ENCODE measurements at places on chromosomes 7 and 10.

DNA sequence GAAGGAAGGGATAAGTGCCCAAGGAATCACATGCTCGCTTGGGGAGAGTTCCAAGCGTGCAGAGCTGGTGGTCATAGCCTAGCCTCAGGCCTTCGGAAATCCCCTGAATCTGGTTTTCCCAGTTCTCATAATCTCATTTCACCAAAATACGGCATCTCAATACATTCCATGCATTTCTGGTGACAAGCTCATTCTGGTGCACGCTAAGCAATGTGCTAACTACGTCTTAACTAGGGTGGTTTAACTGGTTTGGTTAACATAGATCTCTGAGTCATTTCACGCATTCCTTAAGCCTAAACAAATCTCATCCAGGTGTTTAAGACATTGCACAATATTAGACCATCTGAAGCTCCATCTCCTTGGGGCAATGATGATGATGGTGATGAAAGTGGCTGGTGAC lies 72.9 kb upstream of the STEAP1B start:
- no peak for DNase-seq

DNA sequence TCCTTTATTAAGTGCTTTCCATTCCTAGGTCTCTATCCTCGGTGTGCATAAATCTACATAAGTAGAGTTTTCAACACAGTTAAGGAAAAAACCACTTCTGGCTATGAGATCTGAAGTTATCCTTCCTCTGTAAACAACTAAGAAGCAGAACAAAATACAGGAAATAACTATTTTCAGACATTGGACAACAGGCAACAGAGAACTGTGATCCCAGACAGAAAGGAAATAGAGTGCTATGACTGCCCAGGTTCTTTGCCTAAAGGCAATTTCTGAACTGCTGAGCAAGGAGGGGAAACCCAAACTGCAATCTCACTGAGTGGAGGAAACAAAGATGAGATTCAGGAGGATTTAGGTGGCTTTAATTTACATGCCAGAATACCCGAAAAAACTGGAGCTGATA lies 285.4 kb downstream of the SNX13 start:
- no peak for DNase-seq

DNA sequence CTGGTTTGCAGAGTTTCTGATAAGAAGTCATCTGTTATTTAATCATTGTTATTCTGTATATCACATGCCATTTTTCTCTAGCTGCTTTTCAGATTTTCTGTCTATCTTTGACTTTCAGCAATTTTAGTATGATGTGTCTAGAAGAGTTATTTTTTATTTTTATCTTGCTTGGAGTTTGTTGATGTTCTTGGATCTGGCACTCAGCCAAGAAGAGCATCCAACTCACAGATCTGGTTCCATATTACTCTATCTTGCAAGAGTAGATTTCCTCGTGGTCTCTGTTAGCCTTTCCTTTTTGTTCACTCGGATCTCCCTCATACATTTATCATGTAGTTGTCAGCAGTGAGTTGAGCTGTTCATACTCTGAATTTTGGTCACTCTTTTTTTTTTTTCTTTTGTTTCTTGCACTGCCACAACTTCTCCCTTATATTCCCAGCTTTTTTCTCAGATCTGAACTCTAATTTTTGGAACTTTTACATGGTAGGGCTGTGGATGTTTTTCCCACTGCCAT lies 54.8 kb upstream of the CALCR start:
- no peak for DNase-seq

GRCh38 chr10:37643187-37643586 lies 214.2 kb downstream of the ZNF248 start:
- DNase-seq = no peak

DNA sequence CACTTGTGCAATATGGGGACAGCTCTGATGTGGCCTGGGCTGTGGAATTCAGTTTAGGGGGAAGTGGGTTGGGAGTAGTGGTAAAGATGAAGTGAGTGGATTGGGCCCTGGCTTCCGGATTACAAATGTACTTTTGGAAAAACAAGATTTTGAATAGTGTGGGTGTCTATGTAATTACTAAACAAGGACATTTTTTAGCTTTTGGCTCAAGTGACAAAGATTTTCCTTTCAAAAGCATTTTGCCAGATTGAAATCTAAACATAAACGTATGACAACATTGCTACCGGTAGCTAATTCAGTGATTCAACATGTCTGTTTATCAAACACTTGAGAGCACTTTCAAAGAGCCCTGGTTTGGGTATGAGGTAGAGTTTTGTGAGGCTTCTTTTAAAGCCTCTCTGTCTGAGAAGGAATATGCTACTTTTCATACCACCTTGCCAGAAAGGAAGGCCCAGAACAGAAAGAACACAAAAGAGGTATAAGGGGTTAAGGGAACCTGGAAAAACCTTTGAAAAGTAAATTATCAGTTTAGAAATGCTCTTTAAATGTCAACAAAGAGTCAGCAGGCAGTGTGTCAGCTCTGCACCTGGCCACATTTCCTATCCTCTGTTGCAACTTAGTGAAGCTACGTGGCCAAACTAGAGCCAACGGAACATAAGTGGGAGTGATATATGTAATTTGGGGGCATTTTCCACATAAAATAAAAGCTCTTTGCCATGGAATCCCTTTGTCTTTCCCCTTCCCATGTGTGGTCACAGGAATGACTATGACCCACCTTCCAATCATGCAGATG lies 516.1 kb downstream of the NRG3 start:
- DNase-seq = no peak

DNA sequence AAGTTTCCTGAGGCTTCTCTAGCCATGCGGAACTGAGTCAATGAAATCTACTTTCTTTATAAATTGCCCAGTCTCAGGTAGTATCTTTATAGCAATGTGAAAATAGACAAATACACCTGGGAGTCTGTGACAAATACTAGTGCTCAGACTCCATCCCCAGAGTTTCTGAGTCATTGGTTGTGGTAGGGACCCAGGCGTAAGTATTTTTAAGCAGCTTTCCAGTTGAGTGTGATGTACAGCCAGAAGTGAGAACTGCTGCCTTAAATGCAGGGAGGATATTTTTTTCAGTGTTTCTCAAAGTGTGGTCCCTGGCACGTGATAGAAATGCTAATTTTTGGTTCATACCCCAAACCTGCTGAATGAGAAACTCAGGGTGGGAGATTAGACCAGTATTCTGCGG lies 121.7 kb downstream of the SORCS3 start:
- no peak for DNase-seq

DNA sequence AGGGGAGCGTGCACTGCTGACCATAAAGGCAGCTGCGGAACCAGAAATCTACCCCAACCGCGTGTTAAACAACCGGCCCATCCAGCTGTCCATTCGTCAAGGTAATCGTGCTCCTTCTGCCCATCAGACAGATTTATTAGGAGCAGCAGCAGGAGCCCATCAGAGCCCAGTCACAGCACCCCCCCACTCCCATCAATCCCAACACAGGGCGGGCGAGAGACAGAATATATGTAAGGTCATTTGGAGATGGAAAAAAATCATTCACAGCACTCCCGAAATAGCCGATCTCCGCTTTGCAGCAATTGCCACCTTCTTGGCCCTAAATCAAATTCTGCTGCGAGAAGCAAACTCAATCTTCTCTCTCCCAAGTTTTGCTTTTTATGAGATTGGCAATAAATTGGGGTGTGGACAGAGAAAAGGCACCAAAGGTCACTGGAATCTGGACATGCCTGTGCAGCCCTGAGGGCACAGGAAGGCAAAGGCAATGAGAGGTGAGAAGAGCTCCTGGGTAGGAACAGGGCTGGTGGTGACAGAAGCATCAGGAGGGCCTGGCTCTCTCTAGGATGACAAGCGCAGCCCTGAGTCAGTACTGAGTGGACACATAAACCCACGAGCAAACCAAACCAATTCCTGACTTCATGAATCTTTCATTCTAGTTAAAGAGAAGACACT lies 145.0 kb upstream of the ZMIZ1 start:
- DNase-seq = no peak

DNA sequence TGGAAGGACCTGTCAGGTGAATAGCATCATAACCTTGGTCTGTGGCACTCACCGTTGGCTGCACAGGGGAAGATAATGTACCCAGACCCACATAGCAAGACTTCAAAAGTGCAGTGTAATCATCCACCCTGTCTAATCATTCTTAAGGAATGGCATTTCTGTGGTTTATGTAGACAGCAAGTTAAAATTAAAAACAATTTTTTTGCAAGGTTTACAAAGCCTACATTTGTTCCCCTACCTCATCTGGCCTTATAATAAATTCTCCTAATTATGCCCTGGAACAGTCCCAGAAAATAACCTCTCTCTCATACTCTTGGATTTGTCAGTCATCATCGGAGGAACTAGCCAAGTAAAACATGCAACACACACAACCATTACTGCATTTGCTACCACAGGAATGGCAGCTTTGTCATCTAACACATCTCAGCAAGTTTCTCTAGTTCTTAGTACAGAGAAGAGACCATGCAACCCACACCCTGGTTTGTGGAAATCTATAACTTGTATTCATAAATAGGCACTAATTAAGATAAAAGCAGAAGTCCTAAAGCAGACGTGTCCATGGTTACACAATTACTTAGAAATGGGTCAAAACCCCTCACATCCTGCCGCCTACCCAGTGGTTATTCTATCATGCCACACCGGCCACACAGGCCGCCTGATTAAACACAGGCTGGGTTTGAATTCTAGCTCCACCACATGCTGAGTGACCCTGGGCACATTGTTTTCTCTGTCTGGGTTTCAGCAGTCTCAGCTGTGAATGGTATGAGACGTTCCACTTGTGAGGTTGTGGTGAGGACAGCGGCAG lies 19.1 kb downstream of the ABLIM1 start:
- no peak for DNase-seq

DNA sequence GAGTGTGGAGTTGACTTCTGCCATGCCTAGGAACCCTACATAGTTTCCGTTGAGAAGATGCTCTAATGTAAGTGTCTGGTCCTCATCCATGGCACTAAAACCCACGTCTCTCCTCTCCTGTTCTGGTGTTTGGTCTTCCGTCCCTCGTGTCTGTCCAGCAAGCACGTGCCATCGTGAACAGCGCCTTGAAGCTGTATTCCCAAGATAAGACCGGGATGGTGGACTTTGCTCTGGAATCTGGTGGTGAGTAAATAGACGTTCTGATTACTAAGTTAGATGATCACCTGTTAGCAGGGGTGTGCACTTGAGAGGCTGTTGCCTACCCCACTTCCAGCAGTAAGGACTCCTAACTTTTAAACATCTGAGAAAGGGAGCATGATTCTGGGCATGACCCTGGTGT lies 15.1 kb upstream of the GET4 start:
- no peak for DNase-seq

DNA sequence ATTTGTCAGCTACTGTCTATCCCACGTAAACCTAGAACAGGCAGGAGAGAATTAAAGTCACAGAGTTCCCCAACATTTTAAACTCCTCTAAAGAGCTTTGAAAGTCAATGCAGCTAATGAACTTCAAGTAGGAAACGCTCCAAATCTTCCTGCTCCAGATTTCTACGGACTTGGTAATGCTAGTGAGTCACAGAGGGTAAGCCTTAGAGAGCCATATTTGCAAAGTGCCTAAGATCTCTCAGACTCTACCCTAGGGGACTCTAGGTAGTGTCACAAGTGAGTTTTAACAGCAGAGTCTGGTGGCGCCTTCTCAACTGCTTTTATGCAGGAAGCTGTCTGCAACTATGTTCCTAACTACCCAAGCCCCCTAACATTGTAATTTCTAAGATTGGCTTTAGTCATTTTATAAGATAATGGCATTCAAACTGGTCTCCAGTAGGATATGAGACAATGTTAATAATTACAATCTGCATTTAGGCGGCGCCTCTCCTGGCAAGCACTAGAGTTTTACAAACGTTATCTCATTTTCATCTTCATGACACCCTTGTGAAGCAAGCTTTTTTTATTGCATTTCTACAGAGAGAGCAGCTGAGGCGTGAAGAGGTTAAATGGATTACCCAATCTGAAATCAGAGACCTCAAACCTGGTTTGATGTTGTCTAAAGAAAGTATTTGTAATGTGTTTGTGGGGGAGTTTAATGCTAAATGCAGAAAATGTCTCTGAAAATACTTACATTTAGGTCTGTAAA lies 22.0 kb upstream of the FZD1 start:
- no peak for DNase-seq

- DNase-seq = no peak
Measured at GRCh38 chr7:30074422-30075030, 46.3 kb downstream of the PLEKHA8 start.
